Esophagus muscularis mucosa (tissue), 4 donors: ENCODE measurements at places on chromosomes 3 and 15. TPM values are rescaled to one million over a fixed set of nuclear protein-coding genes. Genes with fewer than 3 reads are reported as not detected.
A peak's percentile ranks its signal among the peaks of the same experiment; 100 is the strongest.

GRCh38 chr3:122628567-122628966, 51.1 kb downstream of the PARP15 start:
- DNase-seq: no peak
- H3K4me1 ChIP-seq: no peaks in the 10 kb centered on the region
- no peaks in the 10 kb centered on the region for H3K27me3 ChIP-seq
- H3K27ac ChIP-seq: no peak overlapping the region
- H3K4me3 ChIP-seq: no peak overlapping the region
- H3K36me3 ChIP-seq: no peaks in the 10 kb centered on the region

GRCh38 chr15:63072023-63072650, 29.6 kb downstream of the TPM1 start:
- H3K27ac ChIP-seq: peak overlapping the region; percentile 82
- H3K36me3 ChIP-seq: peaks cover 39% of the 10 kb centered on the region
- H3K4me1 ChIP-seq: peaks cover 45% of the 10 kb centered on the region
- H3K4me3 ChIP-seq: no peak overlapping the region
- DNase-seq: no peak
- no peaks in the 10 kb centered on the region for H3K27me3 ChIP-seq

DNA sequence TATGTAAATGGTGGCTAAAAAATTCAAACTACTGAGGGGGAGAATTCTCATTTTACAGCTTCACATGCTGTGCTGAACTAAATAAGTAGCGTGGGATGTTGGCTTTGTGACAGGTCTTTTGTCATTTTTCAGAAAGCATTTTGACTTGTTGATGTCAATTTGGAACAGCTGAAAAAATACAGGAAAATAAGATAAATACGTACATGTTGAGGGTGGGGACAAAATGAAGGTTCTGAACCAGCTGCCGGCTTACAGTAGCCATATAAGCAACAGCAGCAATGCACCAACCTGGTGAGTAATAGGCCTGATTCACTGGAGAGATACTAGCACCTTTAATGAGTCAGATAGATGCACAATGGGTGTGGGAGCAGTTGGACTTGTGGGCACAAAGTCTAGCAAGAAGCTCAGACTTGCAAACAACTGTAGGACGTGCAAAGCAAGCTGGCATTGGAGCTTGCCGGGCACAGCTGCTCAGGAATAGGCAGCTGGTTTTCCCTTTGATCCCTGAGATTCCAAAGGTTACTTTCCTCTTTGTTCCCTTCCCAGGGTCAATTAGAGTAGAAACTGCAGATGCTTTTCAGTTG, 12.9 kb downstream of the B3GNT5 start:
- peaks cover 12% of the 10 kb centered on the region for H3K36me3 ChIP-seq
- no peaks in the 10 kb centered on the region for H3K4me1 ChIP-seq
- no peak overlapping the region for H3K4me3 ChIP-seq
- DNase-seq: no peak

DNA sequence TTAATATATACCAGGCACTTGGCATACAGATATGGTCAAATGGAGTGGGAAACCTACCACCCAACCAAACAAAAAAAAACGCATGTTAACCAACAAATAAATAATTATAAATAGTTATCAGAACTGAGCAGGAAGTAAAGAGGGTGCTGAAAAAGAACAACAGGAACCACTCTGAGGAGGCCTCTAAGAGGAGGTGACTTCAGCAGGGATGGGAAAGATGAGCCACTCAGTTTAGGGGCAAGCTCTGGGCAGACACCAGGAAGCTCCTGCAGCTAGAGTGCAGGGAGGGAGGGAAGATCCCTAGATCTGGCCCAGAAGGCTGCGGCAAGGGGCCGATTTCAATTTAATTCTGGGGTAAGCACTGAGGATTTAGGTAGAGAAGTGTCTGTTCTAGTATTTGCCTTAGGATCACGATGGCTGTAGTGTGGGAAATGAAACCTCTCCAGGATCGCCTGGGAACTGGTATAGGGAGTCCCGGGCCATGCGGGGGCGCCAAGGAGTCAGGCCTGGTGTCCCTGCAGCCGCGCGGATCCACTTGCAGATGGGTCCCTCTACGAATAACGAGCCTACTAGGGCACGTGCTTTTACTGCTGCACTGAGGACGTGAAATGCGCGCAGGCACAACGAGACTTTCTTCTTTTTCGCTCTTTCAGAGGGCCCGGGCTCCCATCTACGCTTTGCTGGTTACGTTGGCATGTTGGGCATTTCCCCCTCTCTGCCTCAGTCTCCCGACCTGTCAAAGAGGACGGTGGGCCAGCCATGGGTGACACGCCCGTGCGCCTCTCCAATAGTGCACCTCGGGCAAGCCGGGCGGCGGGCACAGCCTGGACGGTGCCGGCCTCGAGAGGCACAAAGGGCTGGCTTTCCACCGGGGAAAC, 1.5 kb upstream of the LIMD1 start:
- no peaks in the 10 kb centered on the region for H3K36me3 ChIP-seq
- H3K27ac ChIP-seq: peak overlapping the region; percentile 89
- DNase-seq: peak; percentile 97
- H3K4me1 ChIP-seq: peaks cover 51% of the 10 kb centered on the region

GRCh38 chr3:107235193-107235927, 141.9 kb upstream of the CCDC54 start:
- DNase-seq: no peak
- peak overlapping the region; percentile 43 for H3K27ac ChIP-seq
- H3K4me3 ChIP-seq: peak overlapping the region; percentile 53
- H3K4me1 ChIP-seq: peaks cover 34% of the 10 kb centered on the region
- no peaks in the 10 kb centered on the region for H3K27me3 ChIP-seq

DNA sequence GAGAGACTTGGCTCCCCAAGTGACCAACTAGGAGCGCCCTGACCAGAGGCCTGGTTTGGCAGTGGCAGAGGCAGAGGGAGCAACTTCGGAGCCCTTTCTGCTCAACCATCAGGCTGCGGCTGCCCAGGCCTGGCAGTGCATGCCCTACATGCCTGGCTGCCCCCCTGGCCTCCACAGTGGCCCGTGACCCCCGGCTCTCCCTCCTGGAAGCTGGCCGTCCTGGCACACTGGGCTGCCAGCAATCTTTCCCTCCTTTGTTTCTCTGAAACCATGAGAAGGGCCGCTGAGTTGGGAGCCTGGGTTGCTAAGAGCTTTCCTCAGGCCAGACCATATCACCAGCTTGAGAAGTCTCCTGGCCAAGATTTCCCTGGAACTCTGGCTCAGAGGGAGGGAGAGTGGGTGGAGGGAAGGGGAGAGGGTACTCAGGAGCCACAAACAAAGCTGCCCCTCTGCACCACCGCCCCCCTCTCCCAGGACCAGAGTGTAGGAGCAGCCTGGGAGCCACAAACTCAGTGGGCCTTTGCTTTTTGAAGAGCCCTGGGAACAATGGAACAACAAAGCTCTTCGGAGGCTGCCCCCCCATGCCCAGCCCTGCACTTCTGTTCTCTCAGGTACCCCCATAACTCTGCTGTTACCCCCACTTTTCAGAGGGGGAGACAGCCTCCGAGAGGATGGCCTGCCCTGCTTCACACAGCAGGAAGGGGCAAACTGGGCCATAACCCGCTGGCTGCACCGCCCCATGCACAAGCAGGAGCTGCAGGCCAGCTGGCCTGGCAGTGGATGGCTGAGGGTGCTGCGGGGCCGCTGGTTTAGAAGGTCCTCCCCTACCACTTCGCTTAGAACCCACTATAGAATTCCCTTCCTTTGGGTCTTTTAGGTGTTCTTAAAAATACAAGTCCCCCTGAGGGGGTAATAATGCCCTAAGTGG, 11.3 kb downstream of the CORO2B start:
- no peaks in the 10 kb centered on the region for H3K27me3 ChIP-seq
- no peaks in the 10 kb centered on the region for H3K36me3 ChIP-seq
- no peak for DNase-seq
- H3K4me1 ChIP-seq: peaks cover 64% of the 10 kb centered on the region
- H3K4me3 ChIP-seq: no peak overlapping the region
- peak overlapping the region; percentile 22 for H3K27ac ChIP-seq

The MYO1E gene
- 37.0 TPM for total RNA-seq
